ENCODE measurements at places on chromosomes 2 and 18.
A peak's percentile ranks its signal among the peaks of the same experiment; 100 is the strongest.

- peak; percentile 86 for DNase-seq
Observed at GRCh38 chr2:134207589-134208209, 46.2 kb upstream of the MGAT5 start.

DNA sequence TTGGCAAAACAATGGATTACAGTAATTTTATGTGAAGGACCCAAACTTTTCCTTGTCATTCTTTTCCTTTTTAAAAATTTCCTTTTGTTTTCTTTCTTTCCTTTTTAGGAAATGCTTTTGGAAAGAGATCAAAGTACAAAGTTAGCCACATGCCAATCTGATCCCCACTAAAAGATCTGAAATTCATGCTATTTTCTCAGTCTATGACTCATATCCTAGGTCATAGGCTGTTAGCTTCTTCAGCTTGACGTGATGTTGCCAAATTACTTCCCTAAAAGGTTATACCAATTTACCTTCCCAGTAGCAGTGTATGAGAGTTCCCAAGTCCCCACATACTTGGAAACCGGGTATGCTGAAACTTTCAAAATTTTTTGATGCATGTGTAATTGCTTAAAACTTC lies 355.3 kb downstream of the INSIG2 start:
- DNase-seq, result no peak

- no peak for DNase-seq
Observed at GRCh38 chr2:216308576-216308975, 63.7 kb downstream of the MARCHF4 start.

- no peak for DNase-seq
Observed at GRCh38 chr2:8541223-8541622, 140.6 kb upstream of the ID2 start.

GRCh38 chr18:755506-755905 lies 43.1 kb upstream of the ENOSF1 start:
- DNase-seq, result no peak

DNA sequence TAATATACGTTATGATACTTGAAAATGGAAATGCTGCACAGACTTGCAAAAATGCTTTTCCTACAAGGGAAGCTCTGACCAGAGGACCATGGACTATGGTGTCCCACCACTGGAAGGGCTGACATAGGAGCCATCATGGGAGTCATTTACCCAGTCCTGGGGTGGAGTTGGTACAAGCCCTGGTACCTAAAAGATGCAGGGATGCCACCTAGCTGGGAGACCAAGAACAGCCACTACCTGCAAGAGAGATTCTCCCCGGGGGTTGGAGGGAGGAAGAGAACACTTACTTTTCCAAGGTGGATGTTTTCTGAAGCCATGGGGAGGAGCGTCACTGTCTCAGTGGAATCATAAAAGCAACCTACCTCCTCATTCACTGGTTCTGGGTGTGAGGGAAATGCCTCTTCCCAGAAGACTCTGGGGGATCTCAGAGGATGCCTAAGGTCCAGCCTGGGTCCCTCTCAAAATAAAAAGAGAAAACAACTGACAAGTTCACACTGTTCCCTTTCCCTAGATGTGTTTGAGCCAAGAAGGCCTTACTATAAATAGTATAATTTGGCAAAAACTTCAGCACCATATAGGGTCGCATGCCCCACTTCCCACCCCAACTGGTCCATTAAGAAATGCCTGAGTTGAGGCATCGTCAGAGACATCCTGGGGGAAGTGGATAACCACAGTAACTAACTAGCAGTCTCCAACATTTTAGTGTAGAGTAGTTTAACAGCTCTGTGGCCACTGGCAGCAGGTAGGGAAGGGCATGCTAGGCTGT lies 39.9 kb downstream of the REEP1 start:
- DNase-seq, result no peak

- DNase-seq, result no peak
Observed at GRCh38 chr2:182887753-182888415, 21.4 kb upstream of the FRZB start.

GRCh38 chr2:41949091-41949882 lies 98.5 kb upstream of the PKDCC start:
- no peak for DNase-seq

DNA sequence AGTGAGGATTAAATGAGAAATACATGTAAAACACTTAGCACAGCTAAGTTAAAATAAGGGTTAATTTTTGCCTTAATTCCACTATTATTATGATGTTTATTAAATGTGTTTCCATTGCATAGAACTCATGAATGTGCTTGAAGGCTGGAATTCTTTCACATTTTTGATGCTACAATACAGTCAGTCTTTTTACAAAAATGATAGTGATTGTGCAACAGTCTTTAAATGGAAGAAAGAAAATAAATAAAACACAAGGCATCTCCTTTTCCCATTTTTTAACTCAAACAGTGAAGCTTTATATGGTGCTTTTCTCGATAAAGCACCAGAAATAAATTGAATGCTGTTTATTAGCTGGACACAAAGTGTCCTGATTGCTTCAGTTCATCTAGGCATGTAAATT lies 123.9 kb downstream of the MAP2 start:
- no peak for DNase-seq

- peak; percentile 50 for DNase-seq
Observed at GRCh38 chr2:26534098-26534864, 56.4 kb upstream of the OTOF start.

DNA sequence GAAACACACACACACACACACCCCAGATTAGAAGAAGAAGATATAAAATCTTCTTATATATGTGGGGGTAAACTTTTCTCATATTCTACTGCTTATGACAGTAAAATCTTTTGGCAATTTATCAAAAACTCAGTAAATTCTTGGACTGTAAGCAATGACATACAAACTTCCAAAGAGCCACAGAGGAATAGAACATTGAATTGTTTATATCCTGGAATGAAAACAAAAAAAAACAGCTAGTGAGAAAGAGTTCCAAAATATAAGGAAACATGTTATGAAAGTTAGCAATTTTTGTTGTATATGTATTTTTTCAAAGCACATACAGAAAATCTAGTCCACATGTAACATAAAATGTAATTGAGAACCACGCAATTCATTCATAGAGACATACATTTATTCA lies 764.9 kb downstream of the DSC3 start:
- DNase-seq, result no peak
